Pancreas (tissue), 10 donors: ENCODE measurements at places on chromosomes 7 and 10.

GRCh38 chr7:122268101-122268500 lies 36.4 kb downstream of the FEZF1 start:
- DNase-seq: no peak

- no peak for DNase-seq
These were observed 399.2 kb upstream of the MKI67 start for GRCh38 chr10:128525444-128525843.

- no peak for DNase-seq
These were observed 375.7 kb upstream of the VWC2 start for GRCh38 chr7:49397750-49398149.

GRCh38 chr7:36286226-36286625 lies 103.4 kb upstream of the ANLN start:
- DNase-seq: no peak

DNA sequence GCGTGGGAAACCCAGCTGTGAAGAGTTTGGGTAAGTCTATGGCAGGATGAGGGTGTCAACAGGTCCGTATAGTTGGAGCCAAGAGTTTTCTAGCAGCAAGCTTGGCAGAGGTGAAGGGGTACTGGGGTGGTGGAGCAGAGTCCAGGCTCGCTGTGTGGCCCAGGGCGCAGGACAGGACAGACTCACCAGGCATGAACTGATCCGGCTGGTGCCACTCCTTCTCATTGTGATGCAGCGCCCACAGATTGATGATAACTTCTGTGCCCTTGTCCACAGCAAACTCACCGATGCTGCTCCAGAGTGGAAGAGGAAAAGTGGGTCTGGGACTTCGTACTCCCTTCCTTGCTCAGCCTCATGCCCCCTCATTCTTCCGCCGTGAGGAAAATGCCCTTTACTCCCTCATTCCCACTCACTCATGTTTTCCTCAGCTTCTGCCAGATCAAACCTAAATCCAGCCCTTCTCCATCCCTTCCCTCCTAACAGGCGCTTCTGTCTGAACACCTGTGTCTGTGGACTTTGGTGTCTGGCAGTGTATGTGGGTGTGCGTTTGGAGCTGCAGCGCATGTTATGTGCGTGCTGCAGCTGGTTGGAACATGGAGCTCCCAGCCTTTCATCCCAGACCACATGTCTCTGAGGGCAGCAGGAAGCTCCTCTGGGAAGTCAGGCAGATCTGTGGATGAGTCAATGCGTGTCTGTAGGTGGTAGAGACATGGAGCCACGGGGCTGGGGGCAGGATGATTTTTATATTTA lies 5.7 kb downstream of the CYP17A1 start:
- DNase-seq: no peak

GRCh38 chr10:1498746-1499358 lies 238.5 kb downstream of the ADARB2 start:
- no peak for DNase-seq

GRCh38 chr10:119219871-119220270 lies 12.5 kb downstream of the GRK5 start:
- no peak for DNase-seq

GRCh38 chr10:80694930-80695329 lies 157.2 kb downstream of the SH2D4B start:
- DNase-seq: no peak

DNA sequence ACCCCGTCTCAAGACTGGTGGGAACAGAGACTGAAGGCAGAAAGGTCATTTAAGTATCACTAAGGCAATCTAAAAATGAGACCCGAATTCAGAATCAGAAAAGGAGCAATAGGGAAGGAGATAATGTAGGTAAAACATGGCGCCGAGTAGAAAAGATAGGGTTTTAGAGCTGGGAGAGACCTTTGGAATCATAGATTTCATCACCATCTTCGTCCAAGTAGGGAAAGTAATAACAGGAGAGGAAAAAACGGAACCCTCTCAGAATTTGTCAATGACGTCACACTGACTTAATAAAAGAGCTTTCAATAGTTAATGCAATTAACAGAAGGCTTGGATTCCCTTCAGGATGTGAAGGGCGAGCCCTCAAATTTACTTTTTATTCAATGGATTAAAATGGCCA lies 1.0 kb upstream of the UBN2 start:
- DNase-seq: no peak

GRCh38 chr7:142752376-142753225 lies 3.3 kb downstream of the PRSS1 start:
- DNase-seq: no peak

- DNase-seq: no peak
These were observed 127.0 kb downstream of the VPS41 start for GRCh38 chr7:38781991-38782390.

DNA sequence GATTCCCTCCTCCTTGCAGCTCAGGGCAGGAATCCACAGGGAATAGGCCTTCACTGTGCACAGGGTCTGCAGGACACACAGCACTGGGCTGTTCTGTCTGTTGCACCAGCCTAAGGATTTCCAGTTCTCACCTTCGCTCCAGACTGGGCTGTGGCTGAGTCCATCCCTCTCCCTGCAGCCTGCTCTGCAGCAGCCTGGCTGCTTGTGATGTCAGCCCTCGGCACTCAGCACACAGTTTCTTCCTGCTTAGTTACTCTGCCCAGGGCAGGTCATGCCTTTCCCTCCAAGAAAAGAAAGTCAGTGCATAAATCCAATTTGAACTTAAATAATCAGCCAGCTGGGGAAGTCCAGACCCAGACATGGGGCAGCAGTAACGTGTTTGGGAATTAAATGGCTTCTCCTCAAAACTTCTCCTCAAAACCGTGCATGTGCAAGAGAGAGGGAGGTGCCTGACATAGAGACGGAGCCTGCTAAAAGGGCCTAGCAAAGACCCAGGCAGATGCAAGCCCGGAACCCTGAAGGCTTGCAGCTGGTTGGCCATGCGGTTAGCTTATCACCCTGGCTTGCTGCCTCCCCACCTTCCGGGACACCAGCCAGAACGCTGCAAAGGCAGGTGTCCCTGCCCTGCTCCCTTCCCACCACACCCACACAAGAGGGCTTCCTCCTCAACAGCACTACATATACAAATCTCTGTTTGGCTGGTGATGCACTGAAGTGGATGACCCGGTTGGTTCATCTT lies 10.9 kb upstream of the GDF2 start:
- peak; percentile 96 for DNase-seq

DNA sequence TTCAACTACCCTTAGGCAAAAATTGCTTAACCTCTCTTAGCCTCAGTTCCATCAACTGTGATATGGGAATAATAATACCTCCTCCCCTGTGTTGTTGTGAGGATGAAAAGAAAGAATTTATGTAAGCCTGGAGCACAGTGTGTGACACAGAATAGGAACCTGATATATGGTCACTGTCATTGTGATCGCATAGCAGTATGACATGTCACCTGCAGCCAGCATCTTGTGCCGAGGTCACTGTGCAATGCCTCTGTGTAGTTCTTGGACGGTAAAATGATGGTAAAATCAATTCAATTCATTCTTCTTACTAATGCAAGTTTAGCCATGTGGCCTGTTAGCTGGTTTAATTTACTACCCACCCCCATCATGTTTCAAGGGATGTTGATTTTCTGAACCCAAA lies 54.6 kb upstream of the GPR158 start:
- no peak for DNase-seq

DNA sequence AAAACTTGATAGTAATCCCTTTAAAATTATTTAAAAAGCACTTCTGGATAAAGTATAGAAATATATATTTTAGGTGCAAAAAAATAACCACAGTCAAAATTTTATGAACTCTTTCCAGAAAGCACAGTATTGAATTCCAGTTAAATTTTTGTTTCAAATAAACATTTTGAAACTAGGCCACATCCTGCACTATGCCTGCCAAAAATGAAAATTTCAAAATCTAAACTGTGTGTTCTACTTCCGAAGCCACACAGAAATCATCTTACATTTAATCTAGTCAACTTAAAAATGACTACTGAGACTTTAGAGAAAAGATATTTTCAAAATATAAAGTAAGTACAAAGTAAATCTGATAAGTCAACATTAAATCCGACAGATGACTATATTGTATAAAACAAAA lies 50.0 kb downstream of the MAGI2 start:
- DNase-seq: no peak

- no peak for DNase-seq
These were observed 54.5 kb upstream of the COL13A1 start for GRCh38 chr10:69747179-69747578.

- no peak for DNase-seq
These were observed 8.3 kb upstream of the FRMPD2 start for GRCh38 chr10:48282829-48283228.

DNA sequence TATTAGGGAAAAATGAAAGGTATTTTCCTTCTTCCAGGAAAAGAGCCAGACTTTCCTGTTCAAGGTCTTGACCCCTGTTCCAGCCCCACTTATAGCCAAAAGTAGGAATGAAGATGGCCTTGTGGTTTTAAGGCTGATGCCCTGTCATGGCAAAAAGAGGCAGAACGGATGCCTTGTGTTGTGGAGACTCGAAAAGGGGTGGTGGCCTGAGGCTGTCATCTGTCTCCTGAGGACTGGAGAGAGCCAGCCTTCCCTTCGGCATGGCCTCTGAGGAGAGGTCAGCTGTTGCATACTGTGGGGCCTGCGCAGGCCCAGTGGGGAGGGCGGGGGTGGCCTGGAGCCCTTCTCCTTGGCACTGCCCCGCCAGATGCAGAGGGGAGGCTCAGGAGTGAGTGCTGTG lies 166.0 kb upstream of the EEPD1 start:
- no peak for DNase-seq

GRCh38 chr10:11631890-11632587 lies 20.6 kb upstream of the USP6NL start:
- DNase-seq: no peak

DNA sequence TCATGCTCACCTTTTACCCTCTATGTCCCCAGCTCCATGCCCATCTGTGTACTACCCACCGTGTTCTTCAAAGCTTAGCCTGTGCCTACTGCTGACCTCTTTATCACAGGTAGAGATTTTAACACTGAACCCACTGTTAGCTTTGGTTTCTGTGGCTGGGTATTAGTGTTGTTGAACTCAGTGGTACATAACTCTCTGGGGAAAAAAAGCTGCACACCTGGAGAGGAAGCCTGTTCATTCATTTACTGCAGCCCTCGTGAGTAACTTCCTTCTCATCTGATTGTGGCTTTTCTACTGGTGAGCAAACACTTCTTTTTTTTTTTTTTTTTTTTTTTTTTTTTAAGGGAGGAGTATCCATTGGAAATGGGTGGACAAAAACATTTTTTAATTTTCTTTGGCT lies 326.3 kb downstream of the CCSER2 start:
- DNase-seq: no peak

GRCh38 chr7:77242554-77242953 lies 42.9 kb upstream of the FGL2 start:
- DNase-seq: no peak

DNA sequence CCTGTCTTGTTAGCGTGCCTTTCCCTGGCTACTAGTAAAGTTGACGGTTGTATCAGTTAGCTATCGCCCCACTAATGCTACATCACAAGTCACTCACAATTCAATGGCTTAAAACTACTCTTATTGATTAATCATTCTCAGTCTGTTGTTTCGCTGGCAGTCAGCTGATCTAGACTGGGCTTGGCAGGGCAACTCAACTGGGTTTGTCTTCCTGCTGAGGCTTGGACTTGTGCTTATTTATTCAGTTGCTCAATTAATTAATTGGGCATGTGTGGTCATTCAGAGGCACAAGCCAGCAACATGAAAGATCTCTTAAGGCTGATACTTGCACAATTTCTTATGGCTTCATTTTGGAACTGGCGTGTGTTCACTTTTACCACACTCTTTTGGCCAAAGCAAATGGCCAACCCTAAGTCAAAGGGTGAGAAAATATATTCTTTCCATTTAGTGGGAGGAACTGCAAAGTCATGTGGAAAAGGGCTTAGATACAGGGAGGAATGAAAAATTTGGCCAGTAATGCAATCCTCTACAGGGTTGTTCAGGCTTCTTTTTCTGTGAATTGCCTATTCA lies 333.5 kb downstream of the GPR37 start:
- no peak for DNase-seq

GRCh38 chr10:118543714-118544400 lies 51.6 kb downstream of the PRLHR start:
- peak; percentile 25 for DNase-seq

DNA sequence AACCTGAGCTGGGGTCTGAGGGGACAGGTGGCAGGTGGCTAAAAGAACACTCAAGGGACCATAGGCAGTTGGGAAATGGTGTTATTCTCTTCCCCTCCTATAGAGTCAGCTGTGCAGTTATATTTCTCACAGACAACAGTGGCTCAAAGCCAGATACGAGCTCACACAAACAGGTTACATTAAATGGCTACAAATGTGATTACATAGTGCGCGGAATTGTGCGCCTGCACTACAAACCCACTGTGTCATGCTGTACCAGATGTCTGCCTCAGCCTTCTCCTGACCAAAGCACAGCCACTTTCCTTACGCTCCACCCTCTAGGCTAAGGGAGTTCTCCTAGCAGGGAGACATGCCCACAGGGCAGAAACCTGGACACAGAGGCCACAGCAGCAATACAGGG lies 387.2 kb downstream of the CNTNAP2 start:
- no peak for DNase-seq

- DNase-seq: no peak
These were observed 58.1 kb downstream of the FHIP2A start for GRCh38 chr10:114879541-114880158.

- no peak for DNase-seq
These were observed 57.2 kb downstream of the MAD1L1 start for GRCh38 chr7:2175514-2175913.

DNA sequence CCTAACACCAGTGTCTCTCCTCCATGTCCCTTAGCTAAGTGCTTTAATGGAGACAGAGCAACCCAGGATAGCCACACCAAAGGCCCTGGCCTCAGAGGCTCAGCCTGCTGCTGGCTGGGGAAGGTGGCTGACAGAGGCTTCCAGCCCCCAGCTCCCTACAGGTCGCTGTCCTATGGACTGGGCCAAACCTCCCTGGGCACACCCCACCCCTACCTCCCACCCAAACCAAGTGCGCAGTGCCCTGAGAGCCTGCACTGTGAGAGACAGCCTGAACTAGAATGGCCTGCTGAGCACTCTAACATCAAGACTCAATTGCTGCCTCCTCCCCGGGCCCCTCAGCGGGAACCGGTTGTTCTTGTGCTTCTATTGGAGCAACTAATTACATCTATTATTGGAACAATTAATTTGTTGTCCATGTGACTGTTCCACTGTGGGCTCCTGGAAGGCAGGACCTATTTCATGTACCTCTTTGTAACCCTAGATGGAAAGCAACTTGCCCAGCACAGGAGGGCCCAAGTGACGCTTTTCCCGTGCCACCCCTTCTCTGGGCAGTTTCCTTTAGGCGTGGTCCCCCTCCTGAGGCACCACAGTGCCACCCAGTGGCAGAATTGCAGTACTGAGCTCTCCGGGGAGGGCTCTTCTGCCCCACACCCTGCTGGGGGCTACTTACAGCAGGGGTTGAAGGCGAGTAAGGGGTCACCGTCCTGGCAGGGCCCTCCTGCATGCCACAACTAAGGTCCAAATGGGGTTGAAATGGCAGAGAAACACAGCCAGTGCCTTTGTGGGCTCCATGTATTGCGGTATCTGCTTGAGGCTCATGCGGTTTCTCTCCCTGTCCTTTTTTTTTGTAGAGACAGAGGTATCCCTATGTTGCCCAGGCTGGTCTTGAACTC lies 63.7 kb upstream of the WAPL start:
- peak; percentile 84 for DNase-seq
